ENCODE measurements at places on chromosomes 5 and 9.

DNA sequence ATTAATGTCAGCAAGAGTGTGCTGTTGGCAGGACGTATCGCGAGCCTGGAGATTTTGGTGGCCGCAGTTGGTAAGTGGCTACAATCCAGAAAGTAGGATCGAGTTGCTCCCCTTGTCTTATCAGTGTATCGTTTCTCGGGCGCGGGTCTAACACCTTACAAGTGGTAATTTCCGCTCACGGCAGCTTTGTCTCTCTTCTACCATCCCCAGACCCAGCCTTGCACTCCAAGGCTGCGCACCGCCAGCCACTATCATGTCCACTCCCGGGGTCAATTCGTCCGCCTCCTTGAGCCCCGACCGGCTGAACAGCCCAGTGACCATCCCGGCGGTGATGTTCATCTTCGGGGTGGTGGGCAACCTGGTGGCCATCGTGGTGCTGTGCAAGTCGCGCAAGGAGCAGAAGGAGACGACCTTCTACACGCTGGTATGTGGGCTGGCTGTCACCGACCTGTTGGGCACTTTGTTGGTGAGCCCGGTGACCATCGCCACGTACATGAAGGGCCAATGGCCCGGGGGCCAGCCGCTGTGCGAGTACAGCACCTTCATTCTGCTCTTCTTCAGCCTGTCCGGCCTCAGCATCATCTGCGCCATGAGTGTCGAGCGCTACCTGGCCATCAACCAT is 1.1 kb downstream of the PTGER4 start:
- peak; percentile 68 for DNase-seq

GRCh38 chr5:140998921-140999410 is 32.7 kb downstream of the PCDHAC2 start:
- DNase-seq = no peak

- DNase-seq = no peak
Measured at GRCh38 chr9:96062031-96062430, 186.5 kb downstream of the ERCC6L2 start.

- no peak for DNase-seq
Measured at GRCh38 chr5:60487476-60487875, 212.5 kb downstream of the DEPDC1B start.

DNA sequence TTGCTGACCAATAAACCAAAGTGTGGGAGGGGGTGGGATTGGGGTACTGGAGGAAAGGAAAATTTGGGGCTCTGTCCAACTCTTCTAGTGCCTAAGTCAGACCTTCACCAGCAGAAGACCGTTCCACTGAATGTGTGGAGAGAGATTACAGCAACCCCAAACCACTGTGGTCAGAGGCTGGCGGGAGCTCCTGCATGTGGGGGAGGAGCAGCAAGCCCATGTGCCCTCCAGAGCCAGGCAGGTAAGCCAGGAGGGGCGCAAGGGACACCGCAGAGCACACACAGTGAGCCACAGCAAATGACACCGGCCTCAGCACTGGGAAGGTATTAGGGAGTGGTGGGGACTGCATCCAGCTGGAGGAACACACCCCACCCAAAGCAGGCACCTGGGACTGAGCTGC is 62.9 kb downstream of the SMIM23 start:
- no peak for DNase-seq

DNA sequence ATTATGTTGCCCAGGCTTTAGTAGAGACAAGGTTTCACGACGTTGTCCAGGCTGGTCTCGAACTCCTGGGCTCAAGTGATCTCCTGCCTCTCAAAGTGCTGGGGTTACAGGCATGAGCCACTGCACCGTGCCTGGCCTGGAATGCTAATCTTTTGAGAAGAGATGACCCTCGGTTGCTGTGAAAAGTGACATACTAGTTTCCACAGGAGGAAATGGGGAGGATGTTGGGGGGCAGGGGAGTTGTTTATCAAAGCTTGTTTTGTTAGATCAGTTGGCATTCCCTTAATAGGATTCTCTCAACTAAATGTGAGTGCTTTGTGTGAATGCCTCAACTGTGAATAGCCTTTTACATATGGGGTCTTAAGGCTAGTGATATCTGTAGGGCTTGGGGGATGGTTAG is 16.4 kb upstream of the MATR3 start:
- DNase-seq = no peak

GRCh38 chr5:121174351-121174750 is 677.3 kb upstream of the FTMT start:
- no peak for DNase-seq

DNA sequence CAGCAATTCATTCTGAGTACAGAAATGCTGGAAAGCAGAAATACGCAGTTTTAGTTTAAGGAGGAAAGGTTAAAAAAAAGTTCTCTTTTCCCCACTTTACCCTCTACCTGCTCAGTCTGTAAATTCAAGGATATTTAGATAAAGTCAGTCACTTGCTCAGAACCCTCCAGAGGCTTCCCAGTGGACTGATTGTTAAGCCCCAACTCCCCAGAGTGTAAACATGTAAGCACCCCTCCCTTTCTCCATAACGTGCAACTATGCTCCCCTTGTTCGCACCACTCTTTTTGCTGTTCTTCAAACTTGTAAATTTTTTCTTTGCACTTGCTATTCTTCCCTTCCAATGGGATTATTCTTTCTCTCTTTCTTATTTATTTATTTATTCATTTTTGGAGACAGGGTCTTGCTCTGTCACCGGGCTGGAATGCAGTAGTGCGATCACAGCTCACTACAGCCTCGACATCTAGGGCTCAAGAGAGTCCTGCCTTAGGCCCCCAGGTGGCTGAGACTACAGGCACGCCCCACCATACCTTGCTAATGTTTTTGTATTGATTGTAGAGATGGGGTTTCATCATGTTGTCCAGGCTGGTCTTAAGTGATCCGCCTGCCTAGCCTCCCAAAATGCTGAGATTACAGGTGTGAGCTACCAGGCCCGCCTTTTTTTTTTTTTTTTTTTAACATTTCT is 32.5 kb upstream of the ERBIN start:
- no peak for DNase-seq

- DNase-seq = peak; percentile 66
Measured at GRCh38 chr9:133460405-133461175, 812 bp downstream of the CACFD1 start.

GRCh38 chr9:25702536-25702935 is 24.3 kb upstream of the TUSC1 start:
- DNase-seq = no peak

DNA sequence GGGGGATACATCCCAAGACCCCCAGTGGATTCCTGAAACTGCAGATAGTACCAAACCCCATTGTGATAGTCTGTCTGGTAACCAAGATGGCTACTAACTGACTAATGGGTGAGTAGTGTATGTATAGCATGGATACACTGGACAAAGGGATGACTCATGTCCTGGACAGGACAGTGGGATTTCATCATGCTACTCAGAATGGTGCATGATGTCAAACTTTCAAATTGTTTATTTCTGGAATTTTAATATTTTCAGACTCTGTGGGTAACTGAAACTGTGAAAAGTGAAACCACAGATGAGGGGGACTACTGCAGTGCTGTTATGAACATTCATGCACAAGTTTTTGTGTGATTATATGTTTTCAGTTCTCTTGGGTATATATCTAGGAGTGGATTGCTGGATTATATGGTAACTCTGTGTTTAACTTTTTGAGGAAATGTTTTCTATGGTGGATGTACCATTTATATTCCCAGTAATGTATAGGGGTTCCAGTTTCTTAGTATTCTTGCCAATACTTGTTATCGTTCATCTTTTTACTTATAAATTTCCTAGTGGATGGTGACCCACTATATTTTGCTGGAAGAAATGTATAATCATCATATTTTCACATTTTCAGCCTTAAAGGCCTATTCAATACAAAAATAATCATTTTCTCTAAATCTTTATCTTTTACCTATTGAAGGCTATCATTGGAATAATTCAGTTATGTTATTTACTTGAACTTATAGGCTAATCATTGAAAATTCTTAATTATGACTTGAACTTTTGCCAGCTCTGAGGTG is 140.9 kb downstream of the NR3C1 start:
- DNase-seq = no peak

GRCh38 chr5:150637245-150638052 is 3.0 kb upstream of the SYNPO start:
- DNase-seq = no peak

DNA sequence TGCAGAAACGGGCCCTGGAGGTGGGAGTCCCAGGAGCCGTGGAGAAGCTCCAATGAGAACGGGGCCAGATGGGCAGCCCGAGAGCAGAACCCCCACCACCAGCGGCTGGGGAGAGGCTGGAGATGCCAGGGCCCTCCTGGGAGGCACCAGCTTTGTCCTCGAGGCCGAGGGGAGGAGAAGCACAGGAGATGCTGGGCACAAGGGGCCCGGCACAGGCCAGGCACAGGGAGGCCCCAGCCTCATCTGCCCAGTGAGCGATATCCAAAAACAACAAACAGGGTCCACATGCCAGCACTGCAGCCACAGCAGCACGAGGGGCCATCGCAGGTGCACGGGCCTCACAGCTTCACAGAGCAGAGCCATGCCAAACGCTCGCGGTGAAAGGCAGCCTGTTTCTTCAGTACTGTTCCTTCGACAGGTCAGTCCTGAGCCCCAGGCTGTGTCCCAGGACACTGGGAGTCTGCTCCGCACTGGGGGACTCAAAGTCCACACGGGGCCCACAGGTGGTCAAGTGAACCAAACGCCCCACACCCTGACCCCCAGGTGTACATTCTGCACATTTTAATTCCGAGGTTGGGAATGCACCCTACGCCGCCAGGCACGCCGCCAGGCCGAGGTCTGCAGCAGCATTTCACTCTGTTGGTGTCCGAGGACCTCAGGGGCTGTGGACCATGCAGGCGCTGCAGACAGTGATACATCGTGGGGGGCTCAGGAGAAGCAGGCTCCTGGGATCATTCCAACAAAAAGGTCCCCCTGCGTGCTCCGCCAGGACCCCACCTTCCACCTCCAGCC is 9.5 kb downstream of the LPCAT1 start:
- DNase-seq = no peak

DNA sequence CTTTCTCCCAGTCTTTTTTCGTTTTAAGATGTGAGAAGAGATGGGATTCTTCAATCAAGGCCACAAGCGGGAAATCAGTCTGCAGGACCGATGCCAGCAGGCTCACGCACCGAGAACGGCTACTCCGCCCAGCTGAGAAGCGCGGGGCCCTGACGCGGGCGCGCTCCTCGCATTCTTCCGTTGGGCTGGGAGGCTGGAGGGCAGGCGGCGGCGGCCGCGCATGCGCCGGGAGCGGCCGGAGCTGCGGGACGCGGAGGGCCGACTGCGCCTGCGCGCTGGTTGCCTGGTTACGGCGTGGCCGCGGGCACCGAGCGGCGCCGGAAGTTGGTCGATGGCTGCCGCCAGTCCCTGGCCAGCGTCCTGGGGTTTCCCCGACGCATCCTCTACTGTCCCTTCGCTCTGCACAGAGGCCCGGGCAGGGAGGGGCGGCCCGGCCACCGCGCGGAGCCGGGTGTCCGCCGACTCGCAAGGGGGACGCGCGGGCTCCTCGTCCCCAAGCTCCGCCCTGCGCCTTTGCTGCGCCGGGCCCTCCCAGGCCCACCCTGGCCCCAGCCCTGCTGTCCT is 831 bp upstream of the SEC16A start:
- DNase-seq = peak; percentile 94

DNA sequence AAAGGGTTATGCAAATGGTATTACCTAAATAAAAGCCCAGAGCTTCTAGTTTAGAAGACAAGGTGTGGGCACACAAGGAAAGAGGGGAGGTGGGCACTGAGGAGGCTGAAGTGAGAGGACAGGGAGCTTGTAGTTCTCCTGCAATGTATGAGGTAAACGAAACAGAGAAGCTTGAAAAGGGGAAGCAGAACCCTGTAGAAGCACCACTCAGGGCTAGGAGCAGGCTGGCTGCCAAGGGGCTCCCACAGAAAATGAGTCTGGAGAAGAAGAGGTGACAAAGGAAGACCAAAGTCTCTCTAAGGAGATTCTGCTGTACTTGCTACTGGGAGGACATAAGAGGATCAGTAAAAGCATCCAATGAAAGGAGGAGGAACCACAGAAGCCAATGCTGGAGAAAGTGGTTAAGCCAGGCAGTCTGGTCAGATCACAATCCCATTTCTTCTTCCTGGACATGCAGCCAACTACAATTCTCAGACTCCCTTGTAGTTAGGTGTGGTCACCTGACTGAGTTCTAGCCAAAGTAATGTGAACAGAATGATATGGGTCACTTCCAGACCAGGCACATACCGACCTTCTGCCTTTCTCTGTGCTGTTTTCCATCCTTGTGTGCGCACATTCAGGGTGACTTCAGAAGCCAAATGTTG is 174.5 kb upstream of the MAP3K1 start:
- DNase-seq = no peak

DNA sequence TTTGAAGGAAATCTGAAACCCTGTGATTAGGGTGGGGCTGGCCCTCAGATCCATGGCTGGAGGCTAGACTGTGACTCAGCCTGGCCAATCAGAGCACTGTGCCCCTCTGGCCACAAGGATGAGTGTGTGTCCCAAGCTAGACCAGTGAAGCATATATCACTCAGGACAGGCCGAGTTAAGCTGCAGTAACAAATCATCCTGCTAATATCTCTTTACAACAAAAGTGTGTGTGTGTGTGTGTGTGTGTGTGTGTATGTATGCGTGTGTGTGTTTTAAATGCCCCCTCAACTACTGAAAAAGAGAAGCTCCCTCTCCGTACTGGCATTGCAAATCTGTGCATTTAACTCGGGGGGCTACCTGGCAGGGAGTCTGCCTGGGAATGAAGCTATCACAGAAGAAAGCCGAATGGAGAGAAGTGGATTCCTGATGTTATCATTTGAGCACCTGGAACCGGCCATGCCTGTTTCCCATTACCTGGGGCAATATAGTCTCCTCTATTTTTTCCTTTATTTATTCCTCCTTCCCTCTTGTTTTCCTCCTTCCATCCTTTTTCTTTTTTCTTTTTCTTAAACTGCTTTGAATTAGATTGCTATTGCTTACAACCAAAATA is 25.6 kb downstream of the STC2 start:
- DNase-seq = no peak

DNA sequence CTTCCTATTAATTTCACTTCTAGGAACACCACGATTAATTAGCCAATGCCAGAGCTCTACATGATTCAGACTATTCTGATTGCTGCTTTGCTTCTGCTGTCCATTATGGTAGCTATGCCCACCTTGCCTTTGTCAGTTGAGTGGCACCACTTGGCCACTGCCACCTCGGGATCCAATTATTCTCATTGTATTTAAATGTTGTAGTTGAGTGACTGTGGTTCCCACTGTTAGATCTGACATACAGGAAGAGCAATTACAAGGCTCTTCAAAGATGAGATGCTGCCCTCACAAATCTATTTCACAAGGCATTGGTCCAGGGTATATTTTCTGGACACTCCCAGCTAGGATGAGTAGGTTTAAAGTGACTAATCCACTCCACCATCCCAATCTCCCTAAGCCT is 864.5 kb upstream of the EDIL3 start:
- no peak for DNase-seq

Measured in activated CD8-positive, alpha-beta T cell treated with anti-CD3 and anti-CD28 coated beads for 36 hours (primary cell).